ENCODE measurements at places on chromosomes 1 and 21. TPM values are rescaled to one million over a fixed set of nuclear protein-coding genes. Genes with fewer than 3 reads are reported as not detected.

CASQ2 gene
- total RNA-seq, result not detected

FCRL3 gene
- total RNA-seq, result not detected

KIF14 gene
- 13.9 TPM for total RNA-seq

OSCP1 gene
- total RNA-seq, result 7.5 TPM

TMCC2 gene
- total RNA-seq, result 3.0 TPM

KCNA2 gene
- under 0.01 TPM for total RNA-seq

TRABD2B gene
- 0.33 TPM for total RNA-seq

MAPKAPK2 gene
- total RNA-seq, result 55.9 TPM

Measured in mesangial cell (primary cell).